ENCODE measurements at places on chromosomes 2 and 18. TPM values are rescaled to one million over a fixed set of nuclear protein-coding genes. Genes with fewer than 3 reads are reported as not detected.

The RBM44 gene
- 3.2 TPM for total RNA-seq

The COLEC11 gene
- 0.48 TPM for total RNA-seq

The UGT1A4 gene
- not detected for total RNA-seq

The MC4R gene
- total RNA-seq, result not detected
